ENCODE measurements at places on chromosomes 3 and 15.

DNA sequence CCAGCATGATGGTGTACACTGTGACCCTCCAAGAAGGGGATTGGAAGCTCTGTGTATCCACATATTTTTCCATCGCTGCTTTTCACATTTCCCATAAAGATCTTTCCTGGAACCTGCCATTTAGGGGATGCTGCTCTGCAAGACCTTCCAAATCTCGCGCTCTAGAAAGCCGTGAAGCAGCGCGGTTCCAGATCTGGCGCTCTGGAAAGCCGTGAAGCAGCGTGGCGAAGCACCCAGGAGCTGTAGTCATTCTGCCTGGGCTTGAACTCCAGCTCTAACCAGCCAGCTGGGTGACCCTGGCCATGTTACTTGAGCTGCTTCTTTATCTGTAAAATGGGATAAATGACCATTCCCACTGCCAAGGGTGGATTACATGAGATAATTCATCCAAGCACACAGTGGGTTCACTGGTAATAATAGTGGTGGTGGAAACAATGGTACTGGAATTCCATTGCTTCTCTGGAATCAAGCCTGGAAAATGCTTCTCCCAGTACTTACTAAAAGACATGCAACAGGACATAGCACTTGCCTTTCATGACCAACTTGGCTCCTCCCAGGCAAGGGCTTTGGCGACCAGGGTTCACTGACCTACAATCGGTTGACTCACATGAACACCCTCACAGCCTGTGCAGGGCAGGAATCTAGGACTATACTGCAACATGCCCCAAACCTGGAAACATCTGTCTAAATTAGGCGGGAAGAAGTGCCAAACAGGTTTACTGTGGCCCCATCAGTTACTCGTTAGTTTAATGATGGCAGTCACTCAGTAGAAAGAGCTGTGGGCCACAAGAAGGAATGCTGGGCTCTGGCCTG, 70.7 kb downstream of the XXYLT1 start:
- no peak for DNase-seq

DNA sequence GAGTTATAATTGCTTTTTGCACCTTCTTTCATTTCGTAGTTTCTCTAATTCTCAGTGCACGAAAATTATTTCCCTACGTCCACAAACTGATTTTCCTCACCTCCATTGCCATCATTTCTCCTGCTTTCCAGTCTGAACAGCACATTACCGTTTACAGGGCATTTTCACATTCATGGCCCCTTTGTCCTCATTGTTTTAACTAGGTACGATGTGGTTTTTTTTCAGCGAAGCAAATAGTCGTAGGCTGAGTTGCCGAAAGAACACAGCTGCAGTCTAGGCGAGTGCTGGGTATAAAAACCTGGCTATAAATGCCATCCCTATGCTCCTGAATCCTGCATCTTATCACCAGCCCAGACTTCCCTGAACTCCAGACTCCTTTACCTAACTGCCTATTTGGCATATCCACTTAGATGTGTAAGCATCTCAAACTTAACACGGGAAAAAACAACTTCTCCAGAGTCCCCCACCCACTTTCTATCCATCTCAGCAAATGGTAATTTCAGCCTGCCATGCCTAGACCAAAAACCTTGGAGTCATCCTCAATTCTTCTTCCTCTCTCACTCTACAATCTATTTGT, 691 bp upstream of the FSIP1 start:
- DNase-seq = no peak

DNA sequence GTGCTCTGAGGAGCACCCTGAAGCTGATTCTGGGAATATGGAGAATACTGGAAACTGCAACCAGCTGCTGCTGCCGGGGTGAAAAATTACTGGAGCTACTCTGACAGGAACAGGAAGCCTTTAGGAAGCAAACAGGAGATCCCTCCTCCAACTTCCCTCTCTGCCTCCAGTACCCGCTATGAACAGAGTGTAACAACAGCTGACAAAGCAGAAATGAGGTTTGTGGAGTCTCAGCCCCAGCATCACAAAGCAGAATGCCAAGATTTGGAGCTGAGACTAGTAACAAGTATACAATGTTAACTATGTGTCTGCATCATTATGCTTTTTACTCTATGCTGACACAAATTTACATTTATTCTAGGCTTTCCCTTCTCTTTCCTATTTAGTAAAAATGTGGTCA, 22.7 kb upstream of the PIAS1 start:
- DNase-seq = no peak

DNA sequence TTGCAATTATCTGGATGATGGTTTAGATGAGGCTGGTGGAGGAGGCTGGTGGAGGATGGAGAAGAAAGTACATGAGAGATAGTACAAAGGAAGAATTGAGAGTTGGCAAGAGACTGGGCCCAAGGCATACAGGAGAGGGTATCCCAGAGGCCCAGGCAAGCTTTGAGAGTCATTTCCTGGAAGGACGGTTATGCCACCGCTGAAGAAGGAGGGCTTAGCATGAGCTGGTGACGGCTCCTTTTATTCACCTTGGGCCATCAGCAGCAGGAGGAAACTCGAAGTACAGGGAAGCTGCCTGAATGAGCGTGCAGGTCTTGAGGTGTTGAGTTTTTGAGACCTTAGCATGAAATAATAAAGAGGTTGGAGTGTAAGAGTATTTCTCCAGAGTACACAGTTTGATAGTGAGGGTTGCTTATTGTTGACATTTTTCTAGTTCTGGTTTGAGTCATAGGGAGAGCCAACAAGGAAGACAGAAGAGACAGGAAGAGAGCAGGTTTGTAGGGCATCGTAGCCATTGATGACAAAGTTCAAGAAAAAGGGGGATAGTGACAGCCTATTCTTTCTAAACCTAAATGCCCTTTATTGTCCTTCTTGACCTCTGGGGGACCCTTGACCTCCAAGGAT, 13.8 kb downstream of the THSD4 start:
- DNase-seq = peak; percentile 60

- no peak for DNase-seq
Observed at GRCh38 chr3:62289922-62290321, 83.4 kb downstream of the FEZF2 start.

DNA sequence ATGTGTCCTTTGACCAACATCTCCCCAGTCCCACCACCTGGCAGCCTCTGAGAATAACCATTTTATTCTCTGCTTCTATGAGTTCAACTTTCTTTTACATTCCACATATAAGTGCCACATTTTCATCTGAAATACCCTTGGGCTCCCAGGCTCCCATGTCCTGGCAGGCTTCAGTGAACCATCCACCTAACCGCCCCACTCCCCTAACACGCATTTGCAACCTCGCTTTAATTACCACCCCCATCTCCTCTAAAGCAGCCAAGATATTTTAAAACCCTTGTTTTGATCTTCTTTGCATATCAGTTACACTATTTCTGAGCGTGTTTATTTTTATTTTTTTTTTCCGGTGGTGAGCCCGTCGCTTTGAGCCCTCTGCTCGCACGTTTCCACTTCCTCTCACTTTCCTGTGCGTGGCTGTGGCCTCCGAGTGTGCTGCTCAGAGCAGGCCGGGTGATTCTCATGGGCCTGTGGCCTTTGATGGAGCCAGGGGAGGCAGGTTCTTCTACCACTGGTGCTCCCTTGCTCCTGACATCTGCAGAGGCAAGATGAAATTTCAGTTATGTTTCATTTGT, 195.4 kb upstream of the LPP start:
- DNase-seq = no peak

- DNase-seq = no peak
Observed at GRCh38 chr15:58282060-58282708, 144.0 kb downstream of the AQP9 start.

DNA sequence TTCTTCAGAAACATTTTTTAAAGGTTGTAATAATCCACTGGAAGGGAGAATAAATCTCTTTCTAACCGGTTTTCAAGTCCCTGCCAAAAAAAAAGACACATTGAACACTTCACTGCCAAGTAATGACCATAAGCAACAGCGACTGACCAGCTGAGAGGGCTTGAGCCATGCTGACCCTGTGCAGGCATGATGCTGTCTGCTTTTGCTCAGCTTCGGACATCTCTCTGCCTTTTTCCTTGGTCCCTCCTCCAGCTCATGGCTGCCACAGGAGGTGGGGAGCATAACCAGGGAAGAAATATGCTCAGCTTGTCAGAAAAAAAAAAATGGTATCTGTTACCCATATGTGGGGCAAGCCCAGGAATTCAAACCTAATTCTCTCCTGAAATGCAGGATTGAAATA, 1.5 kb downstream of the IGSF10 start:
- no peak for DNase-seq

- DNase-seq = no peak
Observed at GRCh38 chr3:15713364-15713763, 84.4 kb downstream of the ANKRD28 start.

DNA sequence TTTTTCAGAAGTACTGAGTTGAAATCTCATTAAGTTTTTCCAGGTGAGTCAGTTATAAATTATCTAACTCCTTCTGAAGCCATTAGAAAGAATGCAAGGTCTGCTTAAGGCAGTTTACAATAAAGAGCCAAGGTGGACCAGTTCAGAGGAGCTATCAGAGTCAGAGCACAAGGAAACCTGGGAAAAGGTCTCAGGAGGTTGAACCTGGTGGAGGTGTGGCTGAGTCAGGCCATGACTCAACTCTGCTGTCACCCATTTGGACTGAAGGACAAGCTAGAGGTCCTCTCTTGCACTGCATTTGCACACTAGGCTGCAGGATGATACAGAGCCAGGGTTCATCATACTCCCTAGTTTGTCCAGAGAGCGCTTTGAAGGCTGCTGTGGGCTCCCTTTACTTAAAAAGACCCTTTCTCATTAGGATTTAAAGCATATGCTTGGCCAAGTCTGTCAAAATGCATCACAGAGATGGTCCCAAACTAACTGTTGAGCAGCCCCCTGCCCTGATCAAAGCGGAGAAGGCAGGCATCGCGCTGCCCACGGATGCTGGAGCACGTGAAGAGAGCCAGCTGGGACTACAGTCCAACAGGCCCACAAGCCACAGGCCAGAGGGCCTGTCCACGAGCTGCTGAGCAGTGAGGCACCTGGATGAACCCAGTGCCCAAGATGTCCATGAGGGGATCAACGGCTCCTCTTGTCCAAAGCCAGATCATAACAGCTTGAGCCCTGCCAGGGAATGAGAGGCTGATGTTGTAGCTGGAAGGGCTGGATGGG, 26.0 kb upstream of the MRPS22 start:
- peak; percentile 67 for DNase-seq

- peak; percentile 76 for DNase-seq
Observed at GRCh38 chr3:187130346-187131066, 8.8 kb downstream of the RPL39L start.

DNA sequence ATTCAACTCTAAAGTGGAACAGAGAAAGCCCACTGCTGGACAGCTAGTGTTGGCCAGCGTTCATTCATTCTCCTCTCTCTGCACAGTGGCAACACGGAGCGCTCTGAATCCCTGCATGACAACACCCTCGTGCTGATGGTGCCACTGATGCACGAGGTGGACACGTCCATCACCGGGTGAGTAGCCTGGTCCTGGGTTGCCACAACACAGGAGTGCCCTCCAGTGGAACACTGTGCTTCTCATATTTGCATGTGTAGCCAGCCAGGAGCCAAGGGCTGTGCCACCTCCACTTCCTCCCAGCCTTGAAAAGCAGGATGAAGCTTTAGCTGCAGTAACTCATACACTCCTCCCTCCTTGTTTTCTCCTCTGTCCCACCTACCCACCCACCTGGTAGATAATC, 120.0 kb upstream of the CTDSPL start:
- DNase-seq = peak; percentile 49

GRCh38 chr3:171160325-171160724, 133.8 kb upstream of the SLC2A2 start:
- peak; percentile 45 for DNase-seq

GRCh38 chr15:29883126-29883525, 60.9 kb upstream of the TJP1 start:
- DNase-seq = no peak

- DNase-seq = no peak
Observed at GRCh38 chr3:169509780-169510692, 153.5 kb downstream of the MECOM start.

DNA sequence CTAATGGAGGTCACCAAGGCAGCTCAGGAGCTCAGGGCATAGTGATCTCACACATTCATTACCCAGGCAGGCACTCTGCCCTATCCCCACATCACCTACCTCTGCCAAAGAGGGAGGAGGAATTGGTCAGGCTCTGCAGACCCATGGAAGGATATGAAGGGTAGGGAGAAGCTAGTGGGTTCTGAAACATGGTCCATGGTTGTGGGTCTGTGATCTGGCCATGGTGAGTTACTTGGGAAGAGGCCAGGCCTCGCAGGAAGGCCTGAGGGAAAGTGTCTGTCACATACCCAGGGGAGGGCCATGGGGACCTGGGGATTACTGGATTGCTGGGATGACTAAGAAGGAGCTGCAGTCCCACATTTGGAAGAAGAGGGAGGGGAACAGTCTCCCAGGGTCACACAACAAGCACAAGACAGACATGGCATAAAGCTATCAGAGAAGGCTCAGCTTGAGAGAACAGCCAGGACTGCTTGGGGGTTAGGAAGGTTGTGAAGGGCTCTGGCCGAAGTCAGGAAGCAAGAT, 1.4 kb upstream of the PRSS50 start:
- DNase-seq = no peak

- no peak for DNase-seq
Observed at GRCh38 chr3:126517986-126518778, 609 bp upstream of the UROC1 start.

DNA sequence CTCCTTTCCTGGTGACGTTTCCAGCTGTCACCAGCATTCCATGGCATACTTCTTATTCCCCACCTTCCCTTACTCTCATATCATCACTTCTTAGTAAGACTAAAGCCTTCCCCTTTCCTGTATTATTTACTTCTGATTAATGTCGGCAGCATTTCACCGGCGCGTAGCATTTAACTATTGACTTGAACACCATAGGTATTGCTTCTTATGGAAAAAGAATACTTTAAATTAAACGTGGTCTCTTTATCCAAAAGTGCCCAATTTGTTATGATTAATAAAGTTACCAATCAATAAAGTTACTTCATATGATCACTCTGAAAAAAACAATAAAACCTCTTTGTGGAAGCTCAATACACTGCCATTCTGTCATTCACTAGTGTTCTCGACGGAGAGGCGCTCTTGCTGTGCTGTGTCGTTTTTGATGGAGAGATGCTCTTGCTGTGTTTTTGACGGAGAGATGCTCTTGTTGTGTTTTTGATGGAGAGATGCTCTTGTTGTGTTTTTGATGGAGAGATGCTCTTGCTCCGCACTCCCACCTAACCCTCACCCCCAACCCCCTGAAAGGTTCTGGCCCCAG, 165.0 kb downstream of the XXYLT1 start:
- no peak for DNase-seq

GRCh38 chr15:72068856-72069255, 49.1 kb downstream of the MYO9A start:
- no peak for DNase-seq

DNA sequence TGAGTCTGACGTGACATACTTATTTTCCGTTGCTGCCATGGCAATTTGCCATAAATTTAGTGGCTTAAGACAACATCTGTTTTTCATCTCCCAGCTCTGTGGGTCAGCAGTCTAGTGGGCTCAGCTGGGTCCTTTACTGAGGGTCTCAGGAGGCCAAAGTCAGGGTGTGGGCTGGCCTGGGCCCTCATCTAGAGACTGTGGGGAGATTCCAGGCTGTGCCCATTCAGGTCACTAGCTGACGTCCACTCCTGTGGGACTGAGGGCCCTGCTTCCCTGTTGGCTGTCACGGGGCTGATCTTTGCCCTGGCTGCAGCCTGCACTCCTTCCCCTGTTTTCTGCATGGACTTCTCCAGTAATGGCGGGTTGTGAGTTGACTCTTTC, 19.1 kb downstream of the FGD5 start:
- DNase-seq = no peak

GRCh38 chr3:169133178-169134161, 530.0 kb downstream of the MECOM start:
- DNase-seq = peak; percentile 44
